ENCODE measurements at places on chromosomes 16 and 17.

GRCh38 chr17:34051046-34051445 lies 204.0 kb upstream of the CCL2 start:
- no peak for DNase-seq

- DNase-seq, result no peak
Measured at GRCh38 chr17:10357768-10358167, 15.0 kb downstream of the MYH13 start.

DNA sequence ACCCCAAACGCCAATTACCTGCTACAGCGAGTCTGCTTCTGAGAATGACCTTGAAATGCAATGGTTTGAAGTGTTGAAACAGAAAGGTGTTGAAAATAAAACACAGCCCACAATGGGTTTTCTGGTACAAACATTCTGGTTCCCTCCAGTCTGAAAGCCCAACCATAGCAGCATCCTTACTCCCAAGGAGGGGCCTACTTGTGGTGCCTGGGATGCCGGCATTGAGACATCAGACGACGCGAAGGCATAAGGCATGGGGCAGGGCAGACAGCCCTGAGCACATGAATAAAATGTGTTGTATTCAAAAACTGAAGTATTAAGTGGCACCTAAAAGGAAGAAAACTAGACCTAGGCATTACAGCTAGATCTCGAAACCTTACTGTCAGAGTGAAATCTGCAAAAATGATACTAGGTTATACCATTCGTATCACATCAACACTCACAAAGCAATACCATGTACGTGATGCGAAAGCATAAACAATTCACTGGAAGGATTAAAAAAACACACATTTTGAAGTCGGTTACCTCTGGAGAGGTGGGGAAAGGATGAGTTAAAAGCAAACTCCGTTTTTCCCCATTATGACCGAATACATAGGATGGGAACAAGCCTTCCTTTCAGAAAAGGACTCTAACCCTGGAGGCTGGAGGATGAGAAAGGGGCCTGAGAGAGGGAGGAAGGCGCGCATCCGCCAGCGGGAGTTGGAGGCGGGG lies 702 bp downstream of the NUDT21 start:
- no peak for DNase-seq

- no peak for DNase-seq
Measured at GRCh38 chr17:77085926-77086432, 54.8 kb upstream of the SEC14L1 start.

GRCh38 chr17:40944531-40944930 lies 7.1 kb upstream of the KRT23 start:
- DNase-seq, result no peak

DNA sequence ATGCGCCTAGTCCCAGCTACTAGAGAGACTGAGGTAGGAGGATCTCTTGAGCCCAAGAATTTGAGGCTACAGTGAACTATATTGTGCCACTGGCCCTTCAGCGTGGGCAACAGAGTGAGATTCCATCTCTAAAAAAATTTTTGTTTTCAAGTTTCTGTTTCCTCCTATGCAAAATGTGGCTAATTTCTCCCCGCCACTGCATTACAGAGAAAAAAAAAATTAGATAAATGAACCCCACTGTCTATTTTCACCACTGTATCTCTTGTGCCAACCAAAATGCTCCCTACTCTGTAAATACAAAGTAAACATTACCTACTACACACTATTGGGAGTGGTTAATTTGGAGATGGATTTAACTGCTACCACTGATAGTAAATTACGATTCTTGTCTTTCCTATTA lies 2.0 kb downstream of the MARF1 start:
- DNase-seq, result no peak

- DNase-seq, result no peak
Measured at GRCh38 chr16:57406881-57407280, 2.3 kb downstream of the CCL17 start.

GRCh38 chr16:25177831-25178688 lies 38.7 kb upstream of the AQP8 start:
- DNase-seq, result no peak
